ENCODE measurements at places on chromosomes 7 and 10.
A peak's percentile ranks its signal among the peaks of the same experiment; 100 is the strongest.

- DNase-seq: no peak
Observed at GRCh38 chr10:82880776-82881290, 1005.8 kb downstream of the NRG3 start.

DNA sequence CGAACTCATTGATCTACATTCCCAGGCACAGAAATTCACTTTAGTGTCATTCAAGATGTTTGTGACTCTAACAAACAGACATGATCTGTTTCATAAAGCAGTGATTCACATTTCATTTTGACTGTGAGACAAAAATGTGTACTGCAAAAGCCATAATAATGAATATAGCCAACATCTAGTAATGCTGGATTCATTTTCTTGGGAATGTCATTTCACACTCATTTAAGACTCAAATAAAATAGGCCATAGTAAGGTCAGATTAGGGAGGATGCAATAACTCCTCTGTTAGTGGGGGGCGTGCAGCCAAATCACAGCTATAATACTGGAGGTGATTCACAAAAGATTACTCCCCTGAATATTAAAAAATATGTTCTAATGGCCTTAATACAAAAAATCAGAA is 566.6 kb upstream of the ZWINT start:
- no peak for DNase-seq

GRCh38 chr7:48139459-48139858 is 31.8 kb upstream of the ABCA13 start:
- no peak for DNase-seq

GRCh38 chr7:117669818-117670217 is 190.0 kb downstream of the CFTR start:
- DNase-seq: no peak

DNA sequence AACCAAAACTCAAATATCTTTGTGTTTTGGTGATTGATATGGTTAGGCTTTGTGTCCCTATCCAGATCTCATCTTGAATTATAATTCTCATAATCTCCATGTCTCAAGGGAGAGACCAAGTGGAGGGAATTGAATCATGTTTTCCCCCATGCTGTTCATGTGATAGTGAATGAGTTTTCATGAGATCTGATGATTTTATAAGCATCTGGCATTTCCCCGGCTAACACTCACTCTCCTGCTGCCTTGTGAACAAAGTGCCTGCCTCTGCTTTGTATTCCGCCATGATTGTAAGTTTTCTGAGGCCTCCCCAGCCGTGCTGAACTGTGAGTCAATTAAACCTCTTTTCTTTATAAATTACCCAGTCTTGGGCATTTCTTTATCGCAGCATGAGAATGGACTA is 419.5 kb downstream of the SH2D4B start:
- DNase-seq: no peak

GRCh38 chr10:114688786-114689185 is 30.7 kb upstream of the ABLIM1 start:
- no peak for DNase-seq

GRCh38 chr7:131449373-131449902 is 107.0 kb downstream of the PODXL start:
- DNase-seq: no peak

DNA sequence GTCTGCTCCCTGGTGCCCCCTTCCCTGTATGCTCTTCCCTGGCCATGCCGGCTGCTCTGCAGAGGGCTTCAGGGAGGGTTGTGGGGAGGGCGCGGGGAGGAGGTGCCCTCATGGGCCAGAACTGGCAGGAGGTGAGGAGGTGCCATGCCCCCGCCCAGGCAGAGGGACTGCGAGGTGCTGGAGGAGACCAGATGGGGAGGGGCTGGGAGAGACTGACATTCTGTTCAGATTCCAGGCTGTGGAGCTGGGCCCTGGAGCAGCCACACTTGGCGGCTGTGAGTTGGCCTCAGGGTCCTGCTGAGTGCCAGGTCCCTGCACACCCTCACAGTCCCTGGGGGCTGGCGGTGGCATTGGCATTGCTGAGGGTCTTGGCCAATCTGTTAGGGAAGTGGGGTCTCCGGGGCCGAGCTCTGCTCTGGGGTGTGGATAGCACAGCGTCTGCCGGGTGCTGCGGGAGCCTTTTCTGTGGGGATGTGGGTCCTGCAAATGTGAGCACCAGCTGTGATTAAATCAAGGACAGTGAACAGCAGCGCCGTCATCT is 25.4 kb downstream of the INPP5A start:
- no peak for DNase-seq

- DNase-seq: no peak
Observed at GRCh38 chr10:61781969-61782403, 119.3 kb downstream of the CABCOCO1 start.

- DNase-seq: no peak
Observed at GRCh38 chr7:38838725-38839385, 70.1 kb downstream of the VPS41 start.

DNA sequence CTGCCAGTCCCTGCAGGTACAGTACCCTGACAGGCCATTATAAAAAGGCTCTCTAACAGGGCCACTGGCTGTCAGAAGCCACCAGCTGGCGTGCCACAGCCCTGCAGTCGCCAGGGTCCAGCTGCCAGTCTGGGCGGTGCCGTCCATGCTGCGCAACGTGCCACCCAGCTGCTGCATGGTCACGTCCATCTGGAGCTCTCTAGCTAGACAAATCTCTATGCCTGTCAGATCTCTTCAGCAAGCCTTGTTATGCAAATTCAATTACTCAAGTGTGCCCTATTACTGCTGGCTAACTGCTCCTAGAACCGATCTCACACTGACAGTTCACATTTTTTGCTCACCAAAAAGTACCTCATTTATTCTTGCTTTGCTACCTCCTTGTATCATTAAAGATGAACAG is 75.9 kb downstream of the HIBADH start:
- no peak for DNase-seq

- no peak for DNase-seq
Observed at GRCh38 chr7:120951826-120952225, 1.2 kb downstream of the ING3 start.

DNA sequence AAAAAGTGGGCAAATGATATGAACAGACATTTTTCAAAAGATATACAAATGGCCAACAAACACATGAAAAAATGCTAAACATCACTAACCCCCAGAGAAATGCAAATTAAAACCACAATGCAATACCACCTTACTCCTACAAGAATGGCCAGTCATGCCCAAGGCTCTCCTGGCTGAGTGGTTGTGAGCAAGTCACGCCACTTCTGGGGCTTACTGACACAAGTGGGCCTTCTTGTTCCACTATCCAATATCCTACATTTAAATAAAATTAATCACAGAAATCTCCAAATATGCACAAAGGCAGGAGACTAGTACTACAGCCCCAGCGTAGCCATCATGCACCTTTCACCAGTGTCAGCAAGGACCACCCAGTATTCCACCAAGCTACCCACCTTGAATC is 181.9 kb downstream of the TNS3 start:
- DNase-seq: no peak

- DNase-seq: no peak
Observed at GRCh38 chr7:143210541-143210940, 11.3 kb upstream of the TAS2R40 start.

- no peak for DNase-seq
Observed at GRCh38 chr7:44331682-44332081, 6.3 kb upstream of the CAMK2B start.

DNA sequence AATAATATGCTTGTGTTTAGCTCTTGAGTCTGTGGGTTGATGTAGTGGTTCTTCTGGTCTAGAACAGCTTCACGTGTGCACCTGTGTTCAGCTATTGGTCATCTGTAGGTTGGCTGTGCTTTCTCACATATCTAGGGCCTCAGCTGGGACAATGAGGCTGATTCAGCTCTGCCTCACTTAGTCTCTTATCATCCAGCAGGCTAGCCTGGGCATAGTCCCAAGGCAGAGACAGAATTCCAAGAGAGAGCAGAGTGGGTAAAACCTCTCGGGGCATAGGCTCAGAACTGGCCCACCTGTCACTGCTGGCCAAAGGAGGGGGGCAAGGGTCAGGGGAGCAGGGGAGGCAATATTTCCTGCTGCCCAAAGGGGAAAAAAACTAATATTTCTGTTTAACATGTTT is 32.0 kb upstream of the MXI1 start:
- no peak for DNase-seq

GRCh38 chr7:11539853-11540252 is 292.1 kb downstream of the THSD7A start:
- no peak for DNase-seq

DNA sequence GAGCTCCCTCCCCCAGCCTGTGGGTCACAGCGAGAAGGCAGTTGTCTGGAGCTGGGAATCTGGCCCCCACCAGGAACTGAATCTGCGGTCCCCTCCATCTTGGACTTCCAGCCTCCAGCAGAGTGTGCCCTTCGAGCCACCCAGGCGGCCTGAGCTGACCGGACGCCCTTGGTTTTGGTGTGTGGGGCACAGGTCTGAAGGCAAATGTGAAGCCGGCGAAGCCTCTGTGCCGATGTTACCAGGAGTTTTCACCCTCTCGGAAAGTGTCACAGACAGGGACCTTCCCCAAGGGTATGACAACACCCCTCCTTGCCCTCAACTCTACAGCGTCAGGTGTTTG is 109.1 kb downstream of the DNAJB6 start:
- no peak for DNase-seq

DNA sequence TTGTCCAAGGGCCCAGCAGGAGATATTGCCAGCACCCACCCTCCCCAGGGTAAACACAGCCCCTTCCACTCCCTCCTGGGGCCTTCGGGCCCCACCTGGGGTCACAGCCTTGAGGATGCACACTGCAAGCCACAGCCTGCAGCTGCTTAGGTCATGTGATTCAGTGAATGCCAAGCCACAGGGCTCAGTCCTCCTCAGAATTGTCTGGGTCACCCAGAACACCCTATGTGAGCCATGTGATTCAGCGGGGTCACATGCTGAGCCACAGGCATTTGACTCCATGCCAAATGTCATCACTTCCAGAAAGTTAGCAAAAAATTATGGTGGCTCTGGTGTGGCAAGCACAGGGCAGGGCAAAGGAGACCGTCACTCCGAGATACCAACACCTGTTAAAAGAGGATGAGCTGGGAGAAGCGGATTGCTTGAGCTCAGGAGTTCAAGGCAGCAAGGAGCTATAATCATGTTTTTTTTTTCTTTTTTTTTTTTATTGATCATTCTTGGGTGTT is 17.2 kb upstream of the PSAP start:
- no peak for DNase-seq

GRCh38 chr7:40909346-40909980 is 774.7 kb downstream of the SUGCT start:
- no peak for DNase-seq

DNA sequence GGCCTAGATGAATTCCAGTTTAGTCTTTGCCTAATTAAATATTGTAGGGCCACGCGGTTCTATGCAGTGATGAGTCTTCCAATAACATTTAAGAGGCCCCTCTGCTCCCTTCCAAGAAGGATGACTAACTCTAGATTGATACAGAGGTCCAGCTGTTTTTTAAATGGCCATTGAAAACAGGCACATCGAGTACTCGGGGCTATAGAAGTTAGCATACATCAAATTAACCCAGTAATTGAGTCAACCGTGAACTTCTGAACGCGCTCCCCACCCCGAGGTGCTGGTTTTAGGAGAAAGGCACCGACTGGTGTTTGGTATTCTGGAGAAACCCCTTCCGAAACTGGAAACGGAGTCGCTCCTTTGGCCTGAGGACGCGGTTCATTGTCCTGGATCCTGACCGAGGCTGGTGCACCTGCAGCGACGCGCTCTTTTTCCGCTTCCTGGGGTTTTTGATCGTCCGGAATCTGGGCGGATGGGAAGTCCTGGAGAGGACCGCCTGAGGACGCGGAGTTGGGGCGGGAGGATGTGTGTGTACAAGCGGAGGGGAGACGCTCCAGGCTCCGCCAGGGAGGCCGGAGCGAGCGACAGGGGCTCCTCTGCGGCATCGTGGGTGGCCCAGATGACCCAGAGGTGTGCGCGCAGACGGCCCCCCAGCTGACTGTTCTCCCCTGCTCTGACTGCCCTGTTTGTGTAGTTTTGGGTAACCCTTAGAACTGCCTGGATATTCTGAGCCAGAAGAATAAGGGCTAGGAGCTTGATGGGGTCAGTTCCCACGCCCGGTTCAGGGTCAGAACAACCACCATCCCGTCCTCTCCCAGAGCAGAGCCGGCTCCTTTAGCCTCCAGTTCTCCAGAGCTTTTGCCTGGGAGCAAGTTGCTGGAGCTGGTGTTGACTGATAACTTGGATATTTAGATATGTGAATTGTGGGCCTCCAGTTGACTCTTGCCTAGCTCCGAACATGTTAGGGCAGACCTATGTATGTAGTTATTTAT is 711 bp downstream of the FAM221A start:
- peak; percentile 5 for DNase-seq

- no peak for DNase-seq
Observed at GRCh38 chr10:11194859-11195586, 177.4 kb downstream of the CELF2 start.
